ENCODE measurements at places on chromosomes 2 and 18. TPM values are rescaled to one million over a fixed set of nuclear protein-coding genes. Genes with fewer than 3 reads are reported as not detected.

TMEM247 gene
- total RNA-seq = not detected

HNRNPLL gene
- 66.1 TPM for total RNA-seq

ABCG8 gene
- total RNA-seq = 0.74 TPM

LINC00305 gene
- total RNA-seq = not detected

MYO7B gene
- total RNA-seq = under 0.01 TPM

TSN gene
- total RNA-seq = 48.4 TPM

ATL2 gene
- 109 TPM for total RNA-seq

FBXO48 gene
- 0.49 TPM for total RNA-seq

TRIM54 gene
- total RNA-seq = not detected

EVX2 gene
- not detected for total RNA-seq

KDM3A gene
- total RNA-seq = 46.5 TPM

ALPG gene
- not detected for total RNA-seq

GPR45 gene
- total RNA-seq = 1.7 TPM

FBXO15 gene
- 2.2 TPM for total RNA-seq

MGAT4A gene
- total RNA-seq = 24.8 TPM

MSH2 gene
- 68.1 TPM for total RNA-seq

SCYGR4 gene
- total RNA-seq = not detected

CRYGD gene
- total RNA-seq = 1.2 TPM

CPS1 gene
- total RNA-seq = 2.0 TPM

QPCT gene
- total RNA-seq = 9.6 TPM

FASTKD1 gene
- total RNA-seq = 64.2 TPM

GPR39 gene
- 1.7 TPM for total RNA-seq

BCL2L11 gene
- 5.4 TPM for total RNA-seq

PIEZO2 gene
- 3.9 TPM for total RNA-seq

WNT6 gene
- not detected for total RNA-seq

ZC3H8 gene
- 27.5 TPM for total RNA-seq

STRADB gene
- 66.6 TPM for total RNA-seq

DSG2 gene
- 3.2 TPM for total RNA-seq

TDRD15 gene
- total RNA-seq = not detected

RALB gene
- total RNA-seq = 31.0 TPM

FAM161A gene
- total RNA-seq = 18.2 TPM

CNDP1 gene
- 0.49 TPM for total RNA-seq

HAT1 gene
- 39.1 TPM for total RNA-seq

B3GNT7 gene
- 0.98 TPM for total RNA-seq

ADAM23 gene
- 22.9 TPM for total RNA-seq

CIB4 gene
- not detected for total RNA-seq

EPAS1 gene
- total RNA-seq = 13.5 TPM
